T-helper 17 cell (primary cell): ENCODE measurements at places on chromosomes 5 and 9.

DNA sequence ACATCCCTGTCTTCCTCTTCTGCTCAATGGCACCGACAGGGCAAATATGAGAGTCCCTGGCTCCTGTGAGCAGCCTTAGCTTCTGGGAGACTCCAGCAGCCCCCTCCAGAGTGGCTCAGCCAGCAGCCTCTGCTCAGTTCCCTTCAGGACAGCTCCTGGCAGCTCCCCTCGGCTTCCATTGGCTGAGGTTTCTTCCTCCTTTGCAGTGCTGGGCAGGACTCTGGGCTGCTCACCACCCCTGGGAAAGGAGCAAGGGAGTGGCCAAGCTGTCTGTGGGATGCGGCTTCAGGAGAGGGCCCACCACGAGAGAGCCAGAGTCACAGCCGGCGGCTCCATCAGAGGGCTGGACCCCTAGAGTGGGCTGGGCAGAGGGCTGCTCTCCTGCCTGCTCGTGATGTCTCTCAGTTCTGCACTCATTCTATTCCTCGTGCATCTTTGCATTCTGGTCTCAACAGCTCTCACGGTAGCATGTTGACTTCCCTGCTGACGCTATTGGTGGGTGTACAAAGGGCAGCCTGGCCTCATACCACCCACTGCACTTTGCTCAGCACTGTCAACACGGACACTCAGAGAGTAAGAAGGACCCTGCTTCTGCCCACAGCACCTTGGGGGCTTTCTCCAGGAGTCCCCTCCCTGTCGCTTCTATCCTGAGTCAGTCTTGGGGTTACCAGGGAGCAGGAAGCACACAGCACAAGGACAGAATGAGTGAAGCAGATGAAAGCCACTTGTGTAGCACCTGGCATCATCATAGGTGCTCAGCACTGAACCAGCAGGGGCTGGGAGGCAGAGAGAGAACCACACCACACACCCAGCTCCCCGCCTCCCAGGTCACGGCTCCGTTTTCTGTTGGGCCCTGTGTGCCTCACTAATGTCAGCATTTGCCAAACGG, 80.9 kb upstream of the ALDH1B1 start:
- DNase-seq, result no peak

- DNase-seq, result no peak
Observed at GRCh38 chr5:55737793-55738192, at the start of gene DDX4. Gene DDX4, plus strand, starts transcription at chr5:55738061. Its CDS starts 903 bp downstream, at chr5:55738964.

DNA sequence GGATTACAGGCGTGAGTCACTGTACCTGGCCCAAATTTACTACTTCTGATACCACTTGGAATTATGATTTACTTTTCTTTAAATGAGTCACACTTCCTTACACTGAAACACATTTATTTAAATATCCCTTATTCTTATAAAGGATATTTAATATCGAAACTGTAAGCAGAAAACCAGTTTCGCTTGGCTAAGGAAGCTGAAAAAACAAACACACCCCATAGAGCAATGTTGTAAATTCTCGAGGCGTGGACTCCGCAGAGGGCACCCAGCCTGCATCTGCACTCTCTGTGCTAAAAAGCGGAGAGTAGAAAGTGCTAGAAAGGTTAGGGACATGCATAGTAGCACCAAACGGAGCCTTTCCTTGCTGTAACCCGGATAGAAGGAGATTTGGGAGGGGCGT, 86.5 kb downstream of the HMCN2 start:
- DNase-seq, result no peak

DNA sequence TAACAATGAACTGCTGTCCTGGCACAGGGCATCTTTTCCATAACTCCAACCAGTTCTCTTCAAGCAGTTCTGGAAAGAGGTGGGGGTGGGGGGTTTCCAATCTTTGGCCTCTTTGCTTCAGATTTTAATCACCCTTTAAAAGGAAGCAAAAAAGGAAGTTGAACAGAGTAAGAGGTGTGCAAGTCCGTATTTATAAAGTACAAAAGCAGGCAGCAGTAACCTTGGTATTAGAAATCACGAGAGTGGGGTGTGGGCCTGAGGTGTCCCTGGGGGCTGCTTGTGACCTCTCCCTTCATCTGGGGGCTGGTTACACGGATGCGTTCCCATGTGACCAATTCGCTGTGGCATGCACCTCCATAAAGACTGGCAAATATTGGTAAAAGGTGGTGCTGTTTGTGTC, 70.5 kb downstream of the PTCH1 start:
- DNase-seq, result no peak

DNA sequence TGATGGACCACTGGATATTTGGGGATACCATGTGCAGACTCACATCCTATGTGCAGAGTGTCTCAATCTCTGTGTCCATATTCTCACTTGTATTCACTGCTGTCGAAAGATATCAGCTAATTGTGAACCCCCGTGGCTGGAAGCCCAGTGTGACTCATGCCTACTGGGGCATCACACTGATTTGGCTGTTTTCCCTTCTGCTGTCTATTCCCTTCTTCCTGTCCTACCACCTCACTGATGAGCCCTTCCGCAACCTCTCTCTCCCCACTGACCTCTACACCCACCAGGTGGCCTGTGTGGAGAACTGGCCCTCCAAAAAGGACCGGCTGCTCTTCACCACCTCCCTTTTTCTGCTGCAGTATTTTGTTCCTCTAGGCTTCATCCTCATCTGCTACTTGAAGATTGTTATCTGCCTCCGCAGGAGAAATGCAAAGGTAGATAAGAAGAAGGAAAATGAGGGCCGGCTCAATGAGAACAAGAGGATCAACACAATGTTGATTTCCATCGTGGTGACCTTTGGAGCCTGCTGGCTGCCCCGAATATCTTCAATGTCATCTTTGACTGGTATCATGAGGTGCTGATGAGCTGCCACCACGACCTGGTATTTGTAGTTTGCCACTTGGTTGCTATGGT, 54.5 kb upstream of the HNRNPA0 start:
- no peak for DNase-seq

- DNase-seq, result no peak
Observed at GRCh38 chr5:146151970-146152369, 30.5 kb downstream of the LARS1 start.
